ENCODE measurements at places on chromosomes 2 and 18. TPM values are rescaled to one million over a fixed set of nuclear protein-coding genes. Genes with fewer than 3 reads are reported as not detected.
A peak's percentile ranks its signal among the peaks of the same experiment; 100 is the strongest.

DNA sequence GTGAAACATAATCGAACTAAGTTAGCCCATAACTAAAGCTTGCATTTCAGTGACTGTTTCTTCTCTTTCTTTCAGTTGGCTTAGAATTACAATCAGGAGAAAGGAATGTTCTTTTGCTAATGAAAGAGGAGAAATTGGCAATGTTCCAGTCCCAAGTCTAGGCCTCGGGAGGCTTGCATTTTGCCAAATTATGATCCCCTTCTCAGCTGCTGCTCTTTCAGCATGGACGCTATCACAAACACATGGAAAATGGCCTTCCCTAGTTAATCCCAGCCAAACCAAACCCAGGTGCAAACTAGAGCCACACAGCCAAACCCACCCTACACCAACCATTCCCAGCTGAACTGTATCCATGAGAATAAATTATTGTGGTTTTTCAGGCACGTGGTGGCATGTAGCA is 605.2 kb upstream of the LRRTM4 start:
- no peak for DNase-seq
- H3K4me1 ChIP-seq: no peaks in the 10 kb centered on the region
- no peak overlapping the region for H3K27ac ChIP-seq
- no peaks in the 10 kb centered on the region for H3K36me3 ChIP-seq
- no peaks in the 10 kb centered on the region for H3K27me3 ChIP-seq

Gene GPR17
- not detected for total RNA-seq

DNA sequence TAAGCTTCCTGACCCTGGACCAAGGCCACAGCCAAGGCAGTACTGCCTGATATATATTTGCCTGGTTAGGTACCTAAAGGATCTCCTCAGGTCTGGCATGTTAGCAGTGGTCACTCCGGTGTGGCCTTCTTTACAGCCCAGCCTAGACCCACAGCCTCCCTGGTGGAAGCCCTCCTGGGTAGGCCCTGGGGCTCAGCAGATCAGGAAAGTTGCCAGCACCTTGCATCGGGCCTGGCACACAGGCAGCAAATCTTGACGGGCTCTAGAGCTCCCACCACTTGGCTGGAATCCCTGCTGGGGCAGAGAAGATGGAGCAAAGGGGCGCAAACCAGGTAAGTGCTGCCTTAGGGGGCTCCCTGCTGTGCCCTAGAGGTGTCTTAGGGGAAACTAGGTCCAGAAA is 40.9 kb upstream of the ATP6V1B1 start:
- no peaks in the 10 kb centered on the region for H3K36me3 ChIP-seq
- no peak overlapping the region for H3K27ac ChIP-seq
- H3K27me3 ChIP-seq: peaks cover 87% of the 10 kb centered on the region
- peaks cover 20% of the 10 kb centered on the region for H3K4me1 ChIP-seq

DNA sequence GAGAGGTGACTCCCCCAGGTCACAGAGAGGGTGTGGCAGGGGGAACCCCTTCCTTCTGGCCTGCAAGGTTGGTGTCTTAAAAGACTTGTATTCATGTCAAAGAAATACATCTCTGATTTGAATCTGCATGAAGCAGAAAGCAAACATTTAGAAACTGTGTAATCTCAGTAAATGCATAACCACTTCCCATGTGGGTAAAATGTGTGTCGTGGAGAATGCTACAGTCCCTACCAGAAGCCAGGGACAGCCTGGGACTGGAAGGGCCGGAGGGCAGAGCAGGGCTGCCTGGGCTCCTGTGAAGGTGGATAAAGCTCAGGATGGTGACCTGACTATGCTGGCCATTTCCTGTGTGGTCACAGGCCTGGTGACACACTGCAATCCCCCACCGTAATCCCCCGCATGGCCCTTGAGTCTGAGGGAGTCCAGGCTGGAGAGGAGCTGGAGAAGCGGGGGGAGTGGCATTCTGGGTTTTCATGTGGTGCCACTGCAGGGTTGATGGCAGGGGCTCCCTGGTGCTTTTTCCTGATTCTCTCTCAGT is 102.2 kb downstream of the LRRC30 start:
- no peak overlapping the region for H3K27ac ChIP-seq
- DNase-seq: no peak
- no peaks in the 10 kb centered on the region for H3K27me3 ChIP-seq
- no peaks in the 10 kb centered on the region for H3K4me1 ChIP-seq
- no peaks in the 10 kb centered on the region for H3K36me3 ChIP-seq

- DNase-seq: no peak
- no peaks in the 10 kb centered on the region for H3K4me1 ChIP-seq
- no peaks in the 10 kb centered on the region for H3K36me3 ChIP-seq
- no peak overlapping the region for H3K4me3 ChIP-seq
- no peak overlapping the region for H3K27ac ChIP-seq
Observed at GRCh38 chr2:220410296-220410695, 782.9 kb downstream of the SLC4A3 start.

Gene UNC80
- total RNA-seq: not detected

DNA sequence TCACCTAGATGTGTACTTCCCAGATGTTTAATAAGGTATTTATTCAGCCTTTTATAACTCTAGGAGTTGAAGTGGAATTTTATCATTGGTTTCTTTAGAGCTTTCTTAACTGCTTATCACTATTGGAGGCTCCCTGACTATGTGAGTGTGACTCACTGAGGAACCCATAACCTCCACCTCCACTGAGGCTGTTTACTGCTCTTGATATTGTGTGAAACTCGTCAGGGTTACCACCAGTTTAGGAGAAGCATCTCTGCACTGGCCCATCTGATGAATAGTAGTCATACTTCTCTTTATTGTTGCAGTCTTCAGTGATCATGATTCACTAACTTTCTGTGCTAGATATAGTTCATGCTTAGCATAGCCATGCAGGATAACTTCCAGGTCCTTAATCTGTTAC is 79.6 kb upstream of the UBXN4 start:
- H3K4me1 ChIP-seq: peaks cover 34% of the 10 kb centered on the region
- no peaks in the 10 kb centered on the region for H3K27me3 ChIP-seq
- peaks cover 27% of the 10 kb centered on the region for H3K36me3 ChIP-seq

DNA sequence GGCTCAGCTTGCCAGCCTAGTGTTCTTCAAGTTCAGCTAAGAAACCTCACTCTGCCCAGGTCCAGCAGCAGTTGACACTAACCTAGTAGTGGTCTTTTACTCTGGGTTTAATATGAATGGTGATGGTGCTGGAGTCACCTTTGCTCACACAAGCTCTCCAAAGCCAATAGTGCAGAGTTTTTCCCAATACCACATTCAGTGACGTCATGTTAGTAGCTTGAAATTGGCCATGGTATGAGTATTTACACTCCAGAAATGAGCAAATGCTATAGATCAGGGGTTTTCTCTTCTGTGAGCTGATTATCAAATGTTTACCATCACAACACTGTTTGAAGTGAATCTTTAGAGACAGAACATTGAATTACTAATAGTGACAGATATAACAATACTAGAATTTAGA is 209.1 kb downstream of the KCNH7 start:
- H3K27ac ChIP-seq: no peak overlapping the region
- no peaks in the 10 kb centered on the region for H3K4me1 ChIP-seq
- H3K4me3 ChIP-seq: no peak overlapping the region
- H3K27me3 ChIP-seq: no peaks in the 10 kb centered on the region
- no peak for DNase-seq

DNA sequence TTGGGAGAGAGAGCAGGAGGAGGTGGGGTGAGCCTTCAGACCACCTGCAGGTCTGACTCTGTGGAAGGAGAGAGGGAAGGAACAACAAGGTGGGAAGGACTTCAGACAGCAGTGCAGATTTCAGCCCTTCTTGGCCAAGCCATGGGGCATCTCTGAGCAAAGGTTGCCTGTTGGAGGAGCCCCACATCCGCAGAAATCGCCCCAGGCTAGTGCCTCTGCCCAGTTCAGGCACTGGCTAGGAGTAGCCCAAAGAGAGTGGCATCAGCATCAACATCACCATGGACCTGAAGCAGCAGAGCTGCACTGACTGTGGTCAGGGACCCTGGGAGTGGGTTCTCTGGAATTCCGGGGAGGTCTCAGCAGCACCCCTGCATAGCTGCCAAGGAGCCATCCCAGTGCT is 10.2 kb downstream of the GPR55 start:
- DNase-seq: no peak
- peaks cover 31% of the 10 kb centered on the region for H3K4me1 ChIP-seq
- H3K27ac ChIP-seq: no peak overlapping the region
- peaks cover 1% of the 10 kb centered on the region for H3K27me3 ChIP-seq
- H3K36me3 ChIP-seq: no peaks in the 10 kb centered on the region
- no peak overlapping the region for H3K4me3 ChIP-seq

- H3K27ac ChIP-seq: no peak overlapping the region
- H3K36me3 ChIP-seq: peaks cover 10% of the 10 kb centered on the region
- no peak overlapping the region for H3K4me3 ChIP-seq
- H3K27me3 ChIP-seq: no peaks in the 10 kb centered on the region
- DNase-seq: no peak
Observed at GRCh38 chr2:174076040-174076439, 110.9 kb upstream of the SP3 start.

- no peak overlapping the region for H3K27ac ChIP-seq
- peaks cover 3% of the 10 kb centered on the region for H3K4me1 ChIP-seq
- H3K4me3 ChIP-seq: no peak overlapping the region
- no peaks in the 10 kb centered on the region for H3K27me3 ChIP-seq
- no peak for DNase-seq
Observed at GRCh38 chr18:32730620-32731091, 42.2 kb downstream of the KLHL14 start.

GRCh38 chr18:62445386-62445917 is 77.4 kb upstream of the ZCCHC2 start:
- no peaks in the 10 kb centered on the region for H3K27me3 ChIP-seq
- H3K27ac ChIP-seq: no peak overlapping the region
- H3K4me1 ChIP-seq: no peaks in the 10 kb centered on the region
- peak; percentile 18 for DNase-seq
- H3K36me3 ChIP-seq: no peaks in the 10 kb centered on the region

DNA sequence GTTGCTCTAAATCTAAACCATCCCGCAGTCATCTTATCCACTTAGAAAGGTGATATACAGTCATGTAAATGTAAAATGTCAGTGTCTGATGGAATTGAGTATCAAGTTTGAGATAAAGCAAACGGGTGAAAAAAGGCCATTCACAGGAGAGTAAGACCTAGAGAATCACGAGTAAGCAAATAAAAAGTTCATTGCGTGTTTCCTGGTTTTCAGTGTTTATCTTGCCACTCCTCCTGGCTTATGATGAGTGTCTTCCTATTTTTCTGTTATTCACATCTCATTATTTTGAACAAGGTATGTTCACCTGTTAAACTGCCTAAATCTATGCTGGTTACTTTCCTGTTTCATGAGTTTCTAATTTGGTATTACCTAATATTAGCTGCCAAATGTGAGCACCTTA is 68.8 kb downstream of the ITGA4 start:
- no peak overlapping the region for H3K27ac ChIP-seq
- no peaks in the 10 kb centered on the region for H3K27me3 ChIP-seq
- H3K36me3 ChIP-seq: peaks cover 26% of the 10 kb centered on the region
- no peak overlapping the region for H3K4me3 ChIP-seq
- H3K4me1 ChIP-seq: no peaks in the 10 kb centered on the region

DNA sequence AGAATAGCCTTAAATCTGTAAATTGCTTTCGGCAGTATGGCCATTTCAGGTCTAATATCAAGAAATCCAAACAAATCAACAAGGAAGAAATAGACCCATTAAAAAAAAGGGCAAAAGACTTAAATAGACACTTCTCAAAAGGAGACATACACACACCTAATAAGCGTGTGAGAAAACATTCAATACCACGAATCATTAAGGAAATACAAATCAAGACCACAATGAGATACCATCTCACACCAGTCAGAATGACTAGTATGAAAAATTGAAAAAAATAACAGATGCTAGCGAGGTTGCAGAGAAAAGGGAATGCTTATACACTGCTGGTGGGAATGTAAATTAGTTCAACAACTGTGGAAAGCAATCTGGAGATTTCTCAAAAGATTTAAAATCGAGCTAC is 243.2 kb downstream of the DSEL start:
- DNase-seq: no peak
- H3K36me3 ChIP-seq: no peaks in the 10 kb centered on the region
- peaks cover 3% of the 10 kb centered on the region for H3K27me3 ChIP-seq
- no peak overlapping the region for H3K27ac ChIP-seq

DNA sequence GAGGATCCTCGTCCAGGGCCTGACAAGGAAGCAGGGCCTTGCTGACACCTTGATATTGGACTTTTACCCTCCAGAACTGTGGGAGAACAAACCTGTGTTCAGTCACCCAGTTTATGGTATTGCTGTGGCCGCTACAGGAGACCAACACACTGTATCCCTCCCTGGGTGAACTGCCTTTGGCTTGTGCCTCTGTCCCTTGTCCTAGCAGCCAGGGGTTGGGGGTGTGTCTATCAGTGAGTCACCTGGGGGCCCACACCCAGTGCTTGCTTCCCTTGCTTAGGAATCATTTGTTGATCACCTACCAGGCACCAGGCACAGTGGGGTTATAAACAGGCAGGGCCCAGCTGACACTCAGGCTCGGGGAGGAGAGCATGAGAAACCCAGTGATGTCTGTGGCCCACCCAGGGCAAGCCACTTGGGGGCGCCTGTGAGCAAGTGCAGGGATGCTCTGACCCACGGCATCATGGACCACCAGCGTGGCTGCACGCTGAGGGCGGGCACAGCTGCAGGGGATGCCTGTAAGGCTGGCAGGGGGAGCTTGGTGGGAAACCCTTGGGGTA is 17.1 kb downstream of the TMEM185B start:
- DNase-seq: peak; percentile 62
- no peaks in the 10 kb centered on the region for H3K36me3 ChIP-seq

Gene FZD7
- 0.43 TPM for total RNA-seq

DNA sequence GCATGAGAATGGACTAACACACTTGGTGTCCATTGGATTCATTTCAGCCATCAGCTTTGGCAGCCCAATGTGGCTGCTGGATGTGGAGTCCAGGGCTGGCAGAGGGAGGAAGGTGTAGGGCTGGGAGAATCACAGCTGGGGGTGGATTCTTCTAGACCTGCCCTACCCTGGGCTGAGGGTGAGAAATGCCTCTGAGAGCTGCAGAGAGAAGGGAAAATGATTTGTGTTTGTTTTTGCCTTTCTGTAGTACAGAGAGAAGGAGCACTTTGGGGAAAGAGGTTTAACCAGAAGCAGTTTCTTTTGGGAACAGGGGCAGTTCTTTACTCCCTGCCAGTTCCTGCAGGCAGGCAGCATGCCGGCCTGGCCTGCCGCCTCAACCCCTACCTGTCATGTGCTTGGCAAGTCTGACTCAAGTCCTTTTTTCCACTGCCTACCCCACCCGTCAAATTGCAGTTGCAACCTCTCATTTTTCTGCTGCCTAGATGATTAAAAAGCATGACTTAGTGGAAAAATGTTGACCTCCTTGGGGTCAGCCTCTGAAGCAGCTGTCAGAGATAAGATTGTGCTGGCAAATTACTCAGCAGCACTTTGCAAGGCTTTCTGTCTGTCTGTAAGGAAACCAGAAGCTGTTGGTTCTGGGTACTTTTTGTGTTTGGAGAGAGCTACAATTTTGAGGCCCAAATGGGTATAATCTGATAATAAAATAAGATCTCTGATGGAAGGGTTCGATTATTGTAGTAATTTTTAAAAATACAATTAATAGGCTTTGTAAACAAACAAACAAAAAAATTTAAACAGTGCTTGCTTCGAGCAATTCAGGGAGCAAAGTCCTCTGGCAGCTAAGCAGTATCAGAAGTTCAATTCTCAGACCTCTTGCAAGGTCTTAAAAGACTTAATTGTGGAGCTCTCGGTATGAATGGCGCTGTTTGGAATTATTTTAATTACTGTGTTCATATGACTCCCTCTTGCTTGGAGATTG is 21.7 kb downstream of the LBH start:
- peak; percentile 87 for DNase-seq
- H3K4me3 ChIP-seq: peak overlapping the region; percentile 14
- peak overlapping the region; percentile 81 for H3K27ac ChIP-seq
- peaks cover 34% of the 10 kb centered on the region for H3K36me3 ChIP-seq

- DNase-seq: no peak
- H3K36me3 ChIP-seq: no peaks in the 10 kb centered on the region
- H3K27ac ChIP-seq: no peak overlapping the region
- H3K4me1 ChIP-seq: no peaks in the 10 kb centered on the region
- H3K27me3 ChIP-seq: peaks cover 21% of the 10 kb centered on the region
Observed at GRCh38 chr2:126990200-126990599, 91.5 kb downstream of the TEX51 start.
